Stimulated activated naive B cell treated with anti-CD40 and anti-IgM and Interleukin-4, amounts not matched to agents 10 μg/mL and 1 μg/mL and 100 μg/mL, for 72 hours (primary cell): ENCODE measurements at places on chromosomes 7 and 10.
A peak's percentile ranks its signal among the peaks of the same experiment; 100 is the strongest.

DNA sequence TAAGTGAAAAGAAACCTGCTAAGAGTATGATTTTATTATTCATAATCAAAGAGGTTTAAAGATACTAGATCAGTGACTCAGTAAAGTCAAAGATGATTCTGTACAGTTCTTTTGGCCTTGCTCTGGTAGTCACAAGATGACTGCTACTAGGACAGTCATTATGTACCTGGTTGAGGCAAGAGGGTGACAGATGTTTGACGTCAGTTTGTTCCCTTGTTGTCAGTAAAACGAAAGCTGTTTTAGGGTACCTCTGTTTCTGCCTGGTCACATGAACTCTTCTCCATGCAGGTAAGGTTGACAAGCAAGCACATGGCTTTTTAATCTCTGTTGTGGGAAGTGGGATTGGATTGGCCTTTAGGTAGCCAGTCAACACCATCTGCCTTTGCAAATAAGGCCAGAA is 308.0 kb downstream of the EXOC4 start:
- no peak for DNase-seq

- DNase-seq: no peak
Measured at GRCh38 chr10:30810416-30810815, 180.9 kb upstream of the LYZL2 start.

GRCh38 chr10:11884706-11885423 is 61.7 kb downstream of the PROSER2 start:
- DNase-seq: no peak

DNA sequence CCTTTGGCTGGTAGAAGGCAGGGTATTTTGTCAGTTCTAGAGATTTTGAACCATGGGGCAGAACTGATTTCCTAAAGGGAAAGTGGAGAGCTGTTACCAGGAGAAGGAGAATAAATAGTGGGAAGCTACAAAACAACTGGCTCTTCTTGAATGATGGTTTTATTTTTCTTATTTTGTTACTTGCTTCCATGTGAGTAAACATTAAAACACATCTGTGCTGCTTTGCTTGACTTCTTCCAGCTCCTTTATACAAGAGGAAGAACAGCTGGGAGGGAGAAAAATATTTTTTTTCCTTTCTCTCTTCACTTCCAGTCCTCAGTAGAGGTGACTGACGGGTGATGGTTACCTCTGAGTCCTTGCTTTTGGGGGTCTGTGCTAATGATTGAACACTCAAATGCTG is 30.0 kb upstream of the SYPL1 start:
- no peak for DNase-seq

DNA sequence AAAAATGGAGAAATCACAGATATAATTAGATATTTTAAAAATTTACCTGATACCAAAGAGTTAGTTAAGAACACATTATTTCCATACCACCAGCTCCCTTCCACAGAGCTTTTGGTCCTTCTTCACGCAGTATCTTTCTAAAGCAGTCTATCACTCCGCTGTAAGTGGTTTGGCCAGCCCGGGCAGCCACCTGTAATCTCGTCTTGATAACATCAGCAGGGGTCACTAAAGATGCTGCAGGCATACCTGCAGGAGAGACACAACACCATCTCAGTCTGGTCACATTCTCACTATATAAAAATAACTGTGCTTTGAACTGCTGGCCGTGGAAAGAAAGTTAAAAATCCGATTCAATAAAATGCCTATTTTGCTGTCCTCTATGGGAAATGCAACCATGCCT is 200.1 kb downstream of the SLC25A13 start:
- DNase-seq: no peak

DNA sequence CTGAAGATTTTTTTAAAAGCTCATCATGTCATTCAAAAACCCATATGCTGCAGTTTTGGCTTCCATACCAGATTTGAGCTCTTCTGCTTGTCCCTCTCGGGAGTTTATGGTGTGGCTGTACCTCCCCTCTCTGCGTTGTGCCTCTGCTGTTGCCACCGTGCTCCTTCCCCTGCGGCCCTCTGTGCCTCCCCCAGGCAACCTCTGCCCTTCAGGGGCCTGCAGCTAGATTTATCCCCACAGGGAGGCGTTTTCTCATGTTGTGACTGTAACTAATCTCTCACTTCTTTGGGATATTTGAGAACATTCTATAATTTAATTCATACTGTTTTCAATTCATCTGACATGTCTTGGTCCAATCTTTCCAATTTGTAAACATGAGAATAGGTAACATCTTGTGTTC is 52.7 kb downstream of the TASOR2 start:
- DNase-seq: no peak

GRCh38 chr7:93048136-93048930 is 69.4 kb downstream of the SAMD9 start:
- no peak for DNase-seq

DNA sequence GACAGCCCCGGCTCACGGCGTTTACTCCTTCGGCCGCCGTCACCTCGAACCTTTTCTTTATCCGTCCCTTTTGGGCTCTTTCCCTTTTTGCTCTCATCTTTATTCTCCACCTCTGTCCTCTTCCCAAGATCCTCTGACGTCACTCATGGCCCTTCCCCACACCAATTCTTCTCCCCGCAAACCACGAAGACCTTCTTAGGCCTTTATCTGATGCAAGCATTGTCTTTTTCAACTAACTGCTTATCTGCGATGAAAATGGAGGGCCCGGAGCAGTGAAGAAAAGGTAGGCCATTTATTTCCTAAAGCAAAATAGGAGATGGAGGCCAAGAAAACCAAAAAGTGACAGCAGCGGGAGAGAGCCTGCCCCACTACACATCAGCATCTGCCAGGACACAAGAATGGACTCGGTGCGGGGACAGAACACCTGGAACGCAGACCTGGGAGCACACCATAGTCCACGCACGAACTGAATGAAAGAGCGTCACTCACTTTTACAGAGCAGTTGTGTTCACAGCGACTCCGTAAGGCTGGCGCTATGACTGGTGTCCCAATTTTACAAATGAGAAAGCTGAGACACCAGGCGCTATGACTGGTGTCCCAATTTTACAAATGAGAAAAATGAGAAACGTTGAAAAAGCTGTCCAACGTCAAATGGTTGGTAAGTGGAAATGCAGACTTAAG is 45.3 kb downstream of the ZNF777 start:
- no peak for DNase-seq

GRCh38 chr7:101099969-101100781 is 14.9 kb downstream of the TRIM56 start:
- peak; percentile 24 for DNase-seq

- DNase-seq: no peak
Measured at GRCh38 chr10:44278837-44279324, 106.0 kb downstream of the CXCL12 start.

DNA sequence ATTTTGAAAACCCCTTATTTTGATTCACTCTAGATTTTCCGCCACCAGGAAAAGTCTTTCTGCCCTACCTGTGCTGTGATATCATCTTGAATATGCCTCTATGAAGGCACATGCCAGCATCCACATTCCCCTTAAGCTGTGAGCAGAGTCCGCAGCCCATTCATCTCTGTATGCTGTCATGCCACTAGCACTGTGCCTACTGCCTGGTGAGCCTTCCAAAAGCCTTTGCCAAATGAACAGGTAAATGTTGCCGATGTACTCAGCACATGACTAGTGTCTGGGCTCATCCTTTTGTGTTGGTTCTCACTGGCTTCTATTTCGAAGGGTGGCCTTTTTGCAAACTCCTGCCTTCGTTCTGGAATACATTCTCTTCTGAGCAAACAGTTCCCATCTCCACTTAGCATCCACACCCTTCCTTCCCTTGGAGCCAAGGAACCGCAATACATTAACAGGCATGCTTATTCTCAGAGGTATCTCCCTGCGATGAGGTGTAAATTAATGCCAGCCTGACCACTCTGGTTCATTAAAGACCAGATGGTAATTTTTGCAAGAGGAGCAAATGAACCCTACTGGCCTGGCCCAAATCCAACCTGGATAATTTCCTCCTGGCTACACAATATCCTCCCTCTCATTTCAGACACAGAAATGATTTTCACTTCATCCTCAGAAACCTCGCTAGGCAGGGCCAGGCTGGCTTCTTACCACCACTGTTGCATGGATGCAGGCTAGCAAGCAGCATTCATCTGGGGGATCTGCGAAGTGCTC is 339.7 kb upstream of the NFE2L3 start:
- DNase-seq: no peak

- DNase-seq: no peak
Measured at GRCh38 chr7:3678314-3678810, 377.3 kb downstream of the SDK1 start.

DNA sequence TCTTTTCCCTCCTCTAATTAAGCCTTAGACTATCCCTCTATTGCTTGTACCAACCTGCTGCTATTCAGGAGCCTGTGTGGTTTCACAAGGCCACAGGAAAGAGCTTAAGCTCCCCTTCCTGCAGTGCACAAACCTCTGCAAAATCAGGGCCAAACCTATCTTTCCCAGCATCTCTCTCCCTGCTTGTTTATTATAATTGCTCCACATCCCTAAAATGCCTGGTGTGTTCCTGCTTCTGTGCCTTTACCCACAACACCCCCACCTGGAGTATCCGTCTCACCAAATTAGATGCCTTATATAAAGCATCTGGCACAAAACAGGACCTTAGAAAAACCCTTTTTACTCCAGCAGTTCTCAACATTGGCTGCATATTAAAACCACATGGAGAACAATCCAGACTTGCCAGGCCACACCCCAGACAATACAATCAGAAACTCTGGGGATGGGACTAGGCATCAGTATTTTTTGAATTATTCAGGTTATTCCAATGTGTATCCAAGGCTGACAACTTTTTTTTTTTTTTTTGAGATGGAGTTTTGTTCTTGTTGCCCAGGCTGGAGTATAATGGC is 16.7 kb downstream of the SEC31B start:
- no peak for DNase-seq

DNA sequence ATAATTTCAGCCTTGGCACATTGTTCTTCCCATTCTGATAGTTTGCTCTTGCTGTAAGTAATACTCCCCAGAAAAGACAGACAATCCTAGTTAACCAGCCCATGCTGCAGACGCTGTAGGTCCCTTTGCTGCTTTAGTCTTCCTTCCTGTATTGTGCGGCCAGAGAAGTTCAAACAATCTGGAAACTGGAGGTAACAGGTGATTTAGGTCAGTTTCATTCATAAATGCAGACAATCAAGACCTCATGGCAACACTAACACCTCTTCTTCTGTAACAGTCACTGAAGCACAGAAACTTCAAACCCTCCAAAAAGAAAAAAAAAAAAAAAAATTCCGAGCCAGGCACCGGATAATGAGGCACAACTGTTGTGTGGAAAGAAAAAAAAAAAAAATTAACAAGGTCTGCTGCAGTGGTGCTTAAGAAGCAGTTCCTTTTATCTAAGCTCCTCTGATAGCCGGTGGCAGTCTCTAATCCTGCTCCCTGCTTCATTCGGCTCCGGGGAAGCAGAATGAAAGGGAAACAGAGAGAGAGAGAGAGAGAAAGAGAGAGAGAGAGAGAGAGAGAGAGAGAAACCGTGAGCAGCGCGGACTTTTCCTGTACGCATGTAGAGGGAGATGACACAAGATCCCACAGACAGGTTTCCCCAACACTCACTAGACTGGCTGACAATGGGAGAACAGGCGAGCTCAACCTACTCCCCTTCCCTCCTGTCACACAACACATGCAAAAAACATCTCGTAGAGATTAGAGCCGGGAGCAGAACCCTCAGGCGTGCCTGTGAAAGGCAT is at the start of gene SEMA3A:
SEMA3A (minus strand) TSS at position 306 of the 788 bp plus-strand sequence; CDS start at position 103, 203 bp downstream.
- no peak for DNase-seq

DNA sequence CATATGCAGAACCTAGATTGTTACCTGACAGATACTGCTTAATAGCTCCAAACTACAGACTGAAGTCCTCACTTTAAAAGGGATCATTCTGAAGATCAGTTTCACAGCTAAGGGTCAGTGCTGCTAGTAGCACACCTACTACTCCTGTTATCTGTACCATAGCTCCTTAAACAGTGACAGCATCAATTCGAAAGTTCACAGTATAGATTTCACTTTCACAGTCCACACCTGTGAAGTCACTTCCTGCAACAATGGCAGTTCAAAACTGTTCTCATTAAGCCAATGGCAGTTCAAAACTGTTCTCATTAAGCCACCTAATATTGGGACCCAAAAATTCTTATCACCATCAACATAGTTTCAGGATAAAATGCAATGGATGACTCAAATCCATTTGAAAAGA is 10.7 kb upstream of the FHIP2A start:
- no peak for DNase-seq
